Breast epithelium (tissue), 4 donors: ENCODE measurements at places on chromosomes 4 and X.

GRCh38 chrX:72021975-72022374, 109.7 kb downstream of the RTL5 start:
- DNase-seq, result no peak

- DNase-seq, result no peak
These were observed 14.8 kb downstream of the GIMD1 start for GRCh38 chr4:106353786-106354185.

DNA sequence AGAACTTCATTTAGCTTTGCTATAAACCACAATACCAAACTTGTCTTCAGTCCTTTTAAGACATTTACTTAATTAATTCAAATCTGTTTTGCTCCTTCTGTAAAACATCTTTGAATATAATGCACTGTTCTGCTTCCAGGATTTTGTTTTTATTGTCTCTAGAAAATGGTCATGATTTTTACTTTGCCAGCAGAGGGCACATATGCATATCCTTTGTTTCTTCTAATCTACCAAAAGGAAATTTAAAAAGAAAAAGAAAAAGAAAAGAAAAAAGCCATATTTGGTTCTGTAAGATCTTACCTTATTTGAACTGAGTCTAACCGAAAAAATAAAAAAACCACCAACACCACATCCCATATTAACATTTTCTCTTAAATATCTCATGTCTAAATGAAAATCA, 101.9 kb upstream of the CCSER1 start:
- DNase-seq, result no peak

DNA sequence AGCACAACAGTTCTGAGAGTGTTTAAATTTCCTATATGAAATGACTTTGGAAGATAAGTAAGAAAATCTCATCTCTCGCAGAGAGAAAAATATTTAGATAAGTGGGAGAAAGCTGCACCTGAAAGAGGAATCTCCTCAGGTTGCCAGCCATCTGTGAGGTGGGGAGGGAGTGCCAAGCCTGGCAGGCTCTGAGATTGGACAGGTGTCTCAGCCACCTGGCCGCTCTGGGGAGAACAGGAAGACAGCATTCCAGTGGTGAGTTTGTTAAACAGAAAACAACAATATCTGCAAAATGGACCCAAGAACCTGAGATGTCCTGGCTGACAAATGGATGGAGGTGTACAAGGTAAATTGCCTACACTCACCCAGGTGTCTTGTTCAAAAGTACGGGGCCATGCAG, 31.3 kb downstream of the EMCN start:
- DNase-seq, result no peak

- DNase-seq, result no peak
These were observed 50.5 kb upstream of the FAM47C start for GRCh38 chrX:36957425-36958328.

DNA sequence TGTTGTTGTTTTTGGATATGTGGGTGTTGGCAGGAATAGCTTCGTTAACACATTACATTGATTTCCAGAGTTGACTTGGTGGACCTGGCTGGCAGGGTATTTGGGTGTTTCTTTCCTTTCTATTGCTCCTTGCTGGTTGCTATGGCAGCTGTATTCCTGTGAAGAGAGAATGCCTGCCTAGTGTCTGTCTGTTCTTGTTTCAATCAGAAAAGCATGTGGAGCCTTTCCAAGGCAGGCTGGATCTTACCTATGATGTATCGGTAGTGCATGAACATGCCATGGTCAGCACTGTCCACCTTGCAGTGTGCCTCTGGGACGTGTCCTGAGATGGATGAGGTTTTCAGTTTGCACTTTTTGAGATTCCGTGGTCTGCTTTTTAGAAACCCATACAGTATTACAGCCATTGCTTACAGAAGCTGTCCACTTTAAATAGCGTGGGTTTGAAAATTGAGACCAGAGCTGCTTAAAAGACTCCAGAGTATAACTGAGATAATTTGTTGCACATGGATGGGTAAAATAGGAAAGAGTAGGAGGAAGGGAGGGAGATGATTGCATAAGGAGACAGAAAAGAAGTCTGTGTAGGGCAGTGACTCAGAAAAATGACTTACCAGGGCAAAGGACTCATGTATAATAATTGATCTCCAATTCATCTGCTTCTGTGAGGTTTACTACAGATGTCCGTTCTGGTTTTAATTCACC, 20.0 kb upstream of the AADAT start:
- DNase-seq, result no peak

- DNase-seq, result no peak
These were observed 111.7 kb downstream of the TENM3 start for GRCh38 chr4:182354867-182355266.
